Stimulated activated CD4-positive, alpha-beta T cell treated with anti-CD3 and anti-CD28 coated beads, Interleukin-4, amount 100 ng/mL, for 24 hours (primary cell): ENCODE measurements at places on chromosomes 1 and 21.

DNA sequence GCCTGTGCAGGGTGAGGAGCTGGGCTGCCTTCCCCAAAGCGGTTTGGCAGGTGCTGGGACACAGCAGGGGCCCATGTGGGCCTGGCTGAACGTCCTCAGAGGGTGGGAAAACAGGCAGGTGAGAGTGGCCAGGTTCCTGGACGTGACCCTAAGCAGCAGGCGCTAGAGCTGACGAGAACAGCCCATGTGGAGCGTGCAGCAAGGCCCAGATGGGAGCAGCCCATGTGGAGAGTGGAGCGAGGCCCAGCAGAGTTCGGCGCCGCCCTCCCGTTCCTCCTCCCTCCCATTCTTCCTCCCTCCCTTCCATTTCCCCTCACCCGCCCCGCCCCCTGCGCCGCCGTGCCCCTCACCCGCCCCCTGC, 314.4 kb upstream of the VAMP3 start:
- DNase-seq, result no peak

- DNase-seq, result no peak
Measured at GRCh38 chr1:108841703-108842102, 15.2 kb downstream of the AKNAD1 start.

GRCh38 chr1:230858236-230858820, 10.0 kb downstream of the C1orf198 start:
- no peak for DNase-seq

DNA sequence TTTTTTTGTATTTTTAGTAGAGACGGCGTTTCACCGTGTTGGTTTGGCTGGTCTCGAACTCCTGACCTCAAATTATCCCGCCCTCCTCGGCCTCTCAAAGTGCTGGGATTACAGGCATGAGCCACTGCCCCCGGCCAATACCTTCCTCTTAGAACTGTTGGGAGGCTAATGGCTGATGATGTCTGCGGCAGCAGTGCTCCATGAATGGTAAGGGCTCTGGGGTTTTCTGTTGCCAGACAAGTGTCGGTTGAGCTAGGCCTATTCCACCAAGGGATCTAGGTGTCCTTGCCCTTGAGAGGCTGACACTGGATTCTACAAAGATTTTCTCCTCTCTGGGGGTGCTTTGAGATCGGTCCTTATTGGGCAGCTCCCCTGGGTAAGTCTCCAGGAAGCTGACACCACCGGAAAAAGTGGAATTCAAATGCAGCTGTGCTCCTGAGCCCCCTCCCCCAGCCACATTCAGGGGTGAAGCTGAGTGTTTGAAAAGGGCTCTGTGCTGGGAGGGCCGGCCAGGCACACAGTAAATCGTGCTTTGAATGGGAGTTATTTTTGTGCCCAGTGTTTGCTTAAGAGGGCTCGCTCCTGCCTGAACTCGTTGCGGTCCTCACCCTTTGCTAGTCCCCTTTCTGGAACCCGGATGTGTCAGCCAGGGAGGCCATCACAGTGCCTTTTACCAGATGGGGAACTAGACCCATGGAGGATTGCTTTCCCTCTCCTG, 5.2 kb downstream of the SOX13 start:
- DNase-seq, result no peak

DNA sequence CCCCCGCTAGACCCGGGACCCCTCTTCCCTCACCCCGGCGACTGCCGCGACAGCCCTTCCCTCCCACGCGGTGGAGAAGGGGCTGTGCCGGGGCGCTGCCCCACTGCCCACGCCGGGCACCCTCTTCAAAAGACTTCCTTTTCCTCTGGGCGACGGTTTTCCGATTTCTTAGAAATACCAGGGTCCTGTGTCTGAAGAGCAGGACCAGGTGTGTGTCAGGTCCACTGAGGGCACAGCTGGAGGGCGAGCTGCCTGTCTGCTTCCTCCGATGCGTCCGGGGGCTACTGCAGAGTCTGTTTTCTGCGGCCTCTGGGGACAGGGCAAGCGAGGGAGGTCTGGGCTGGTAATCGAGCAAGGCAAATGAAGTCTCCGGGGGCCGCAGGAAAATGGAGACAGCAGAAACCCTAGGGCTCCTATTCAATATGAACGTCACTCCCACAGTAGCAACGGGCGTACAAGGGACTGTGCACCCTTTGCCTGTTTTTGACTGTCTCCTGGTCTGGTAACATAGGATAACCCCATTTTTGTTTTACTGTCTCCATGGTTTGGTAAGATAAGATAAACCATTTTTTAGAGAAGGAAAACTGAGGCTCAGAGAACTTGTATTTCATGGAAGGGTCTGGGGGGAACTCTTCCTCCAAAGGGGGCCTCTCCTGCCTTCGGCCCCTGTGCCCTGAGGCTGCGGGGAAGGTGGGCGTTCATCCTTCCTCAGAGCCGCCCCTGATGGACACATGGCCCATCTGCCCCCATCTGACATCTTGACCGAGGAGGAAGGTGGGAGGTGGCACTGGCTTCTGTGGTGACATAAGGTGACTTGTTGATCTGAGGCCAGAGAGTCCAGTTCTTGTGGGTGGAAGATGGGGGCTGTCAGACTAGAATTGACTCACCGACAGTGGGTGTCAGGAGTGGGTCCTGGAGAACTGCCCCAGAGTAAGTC, 970 bp downstream of the TNFRSF1B start:
- no peak for DNase-seq
